ENCODE measurements at places on chromosomes 12 and 14.

DNA sequence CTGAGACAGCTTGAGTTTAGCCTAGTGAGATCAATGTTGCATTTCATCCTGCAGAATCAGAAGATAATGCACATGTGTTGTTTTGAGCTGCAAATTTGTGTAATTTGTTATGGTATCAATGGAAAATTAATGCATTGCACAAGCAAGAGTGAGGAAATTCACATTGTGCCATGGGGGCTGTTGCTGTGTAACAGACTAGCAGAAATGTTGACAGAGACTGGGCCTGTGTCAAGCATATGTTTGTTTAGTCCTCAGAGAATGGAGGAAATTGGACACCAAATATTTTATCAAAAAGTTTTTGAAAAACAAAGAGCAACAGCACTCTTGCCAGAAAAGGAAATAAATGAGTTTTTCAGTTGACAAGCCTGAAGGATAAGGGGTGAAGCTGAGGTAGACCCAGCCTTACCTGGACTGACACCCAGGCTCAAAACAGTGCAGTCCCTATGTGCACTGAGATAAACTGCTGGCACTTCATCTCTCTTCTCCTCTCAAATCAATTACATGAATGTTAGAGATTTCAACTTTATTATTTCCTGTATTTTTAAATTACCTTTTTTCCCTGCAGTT is 1150.0 kb downstream of the FSCB start:
- no peak for DNase-seq

DNA sequence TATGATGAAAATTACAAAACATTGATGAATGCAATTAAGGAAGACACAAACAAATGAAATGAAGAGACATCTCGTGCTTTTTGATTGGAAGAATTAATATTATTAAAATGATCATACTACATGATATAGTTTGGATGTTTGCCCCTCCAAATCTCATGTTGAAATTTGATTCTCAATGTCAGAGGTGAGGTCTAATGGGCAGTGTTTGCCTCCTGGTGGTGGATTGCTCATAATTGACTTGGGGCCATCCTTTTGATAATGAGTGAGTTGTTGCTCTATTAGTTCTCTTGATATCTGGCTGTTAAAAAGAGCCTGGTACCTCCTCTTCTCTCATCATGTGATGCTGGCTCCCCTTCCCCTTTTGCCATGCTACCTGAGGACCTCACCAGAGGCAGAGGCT is 56.7 kb downstream of the CD163L1 start:
- no peak for DNase-seq

DNA sequence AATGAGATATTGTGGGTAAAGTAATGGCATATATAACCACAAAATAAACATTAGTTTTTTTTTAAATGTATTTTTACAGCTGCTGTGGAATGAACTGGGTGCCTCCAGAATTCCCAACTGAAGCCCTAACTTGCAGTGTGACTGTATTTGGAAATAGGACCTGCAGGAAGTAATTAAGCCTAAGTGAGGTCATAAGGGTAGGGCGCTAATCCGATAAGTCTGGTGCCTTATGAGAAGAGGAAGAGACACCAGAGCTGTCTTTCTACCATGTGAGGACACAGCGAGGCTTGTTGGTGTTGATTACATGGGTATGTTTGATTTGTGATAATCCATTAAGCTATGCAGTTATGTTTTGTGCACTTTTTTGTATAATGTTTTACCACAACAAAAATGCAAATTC is 136.8 kb downstream of the TPH2 start:
- DNase-seq, result no peak

- DNase-seq, result no peak
Measured at GRCh38 chr12:113467502-113468364, 3.9 kb downstream of the LHX5 start.

- DNase-seq, result no peak
Measured at GRCh38 chr12:109709401-109709991, 4.1 kb upstream of the FAM222A start.

GRCh38 chr14:105067140-105067968 is 2.1 kb upstream of the GPR132 start:
- peak; percentile 53 for DNase-seq

DNA sequence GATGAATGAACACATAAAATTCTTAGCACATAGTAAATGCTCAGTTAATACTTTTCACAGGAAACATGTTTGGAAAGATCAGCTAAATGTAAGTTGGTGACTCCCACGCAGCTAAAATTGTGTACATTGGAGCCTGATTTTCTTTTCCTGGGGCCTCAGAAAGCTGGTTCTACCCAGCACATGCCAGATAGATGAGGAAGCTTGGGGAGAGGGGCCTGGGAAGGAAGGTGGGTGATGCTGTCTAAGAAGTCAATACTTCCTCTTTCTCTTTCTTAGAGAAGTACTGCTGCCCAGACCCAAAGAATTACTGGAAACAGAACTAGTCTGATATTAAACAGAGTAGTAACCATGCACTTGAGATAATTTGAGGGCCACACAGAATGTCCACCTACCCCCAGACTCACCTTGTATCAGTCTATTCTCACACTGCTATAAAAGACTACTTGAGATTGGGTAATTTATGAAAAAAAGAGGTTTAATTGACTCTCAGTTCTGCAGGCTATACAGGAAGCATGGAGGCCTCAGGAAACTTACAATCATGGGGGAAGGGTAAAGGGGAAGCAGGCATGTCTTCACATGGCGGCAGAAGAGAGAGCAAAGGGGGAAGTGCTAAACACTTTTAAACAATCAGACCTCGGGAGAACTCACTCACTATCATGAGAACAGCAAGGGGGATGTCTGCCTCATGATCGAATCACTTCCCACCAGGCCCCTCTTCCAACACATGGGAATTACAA is 123.3 kb upstream of the MED13L start:
- no peak for DNase-seq

- DNase-seq, result no peak
Measured at GRCh38 chr12:86216591-86216990, 39.6 kb downstream of the MGAT4C start.

DNA sequence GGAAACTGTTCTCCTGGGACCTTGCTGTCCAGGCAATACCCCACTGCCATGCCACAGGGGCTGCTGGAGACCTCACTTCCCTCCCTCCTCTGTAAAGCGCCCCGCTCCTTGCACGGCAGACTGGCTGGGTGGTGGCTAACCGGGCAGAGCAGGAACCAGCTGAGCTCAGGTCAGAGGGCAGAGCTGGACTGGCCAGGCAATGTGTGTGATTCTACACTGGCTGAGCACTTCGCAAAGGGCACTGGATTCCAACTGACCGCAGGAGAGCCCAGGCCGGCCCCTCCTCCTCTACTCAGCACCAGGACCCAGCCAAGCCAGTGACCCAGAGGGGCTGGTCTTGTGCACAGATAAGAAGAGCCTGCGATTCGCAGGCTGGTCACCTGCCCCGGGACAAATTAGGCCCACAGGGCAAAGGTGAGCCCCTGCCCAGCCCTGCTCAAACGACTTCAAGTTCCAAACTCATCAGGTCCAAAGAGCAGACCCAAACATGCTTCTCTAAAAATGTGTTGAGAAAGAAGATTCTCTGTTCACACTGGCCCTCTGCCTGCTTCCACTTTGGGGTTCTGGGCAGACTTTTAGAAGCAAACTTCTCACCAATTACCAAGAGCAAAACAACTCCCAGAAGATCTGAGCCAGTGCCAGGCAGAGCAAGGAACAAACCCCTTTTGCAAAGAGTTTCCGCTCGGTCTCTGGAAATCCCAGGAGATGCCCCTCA is 54.9 kb upstream of the DIO3 start:
- no peak for DNase-seq

DNA sequence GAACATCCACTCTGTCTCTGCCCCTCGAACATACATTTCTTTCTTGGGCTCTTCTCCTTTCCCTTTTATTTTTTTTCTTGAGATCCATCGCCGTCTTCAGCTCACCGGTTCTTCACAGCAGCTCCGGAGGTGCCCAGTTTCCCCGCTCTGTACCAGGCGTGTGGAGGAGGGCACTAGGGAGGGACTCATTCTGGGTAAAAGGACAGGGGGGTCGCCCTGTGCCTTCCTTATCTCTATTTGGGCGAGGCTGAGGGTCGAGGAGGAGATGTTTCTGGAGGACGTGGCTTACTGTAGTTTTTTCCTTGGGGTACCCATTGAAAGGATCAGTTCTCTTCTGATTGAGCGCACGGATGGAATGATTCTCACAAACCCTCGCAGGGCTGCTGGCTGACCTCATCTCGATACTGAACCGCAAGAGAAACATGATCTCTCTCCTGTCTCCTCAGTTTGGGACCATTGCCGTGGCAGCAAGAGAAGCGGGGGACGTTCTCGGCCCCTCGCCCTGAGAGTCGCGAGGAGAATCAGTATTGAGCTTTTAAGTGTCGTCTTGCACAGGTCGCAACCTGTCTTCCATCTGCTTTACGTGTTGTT is 386 bp downstream of the LIN52 start:
- DNase-seq, result no peak

DNA sequence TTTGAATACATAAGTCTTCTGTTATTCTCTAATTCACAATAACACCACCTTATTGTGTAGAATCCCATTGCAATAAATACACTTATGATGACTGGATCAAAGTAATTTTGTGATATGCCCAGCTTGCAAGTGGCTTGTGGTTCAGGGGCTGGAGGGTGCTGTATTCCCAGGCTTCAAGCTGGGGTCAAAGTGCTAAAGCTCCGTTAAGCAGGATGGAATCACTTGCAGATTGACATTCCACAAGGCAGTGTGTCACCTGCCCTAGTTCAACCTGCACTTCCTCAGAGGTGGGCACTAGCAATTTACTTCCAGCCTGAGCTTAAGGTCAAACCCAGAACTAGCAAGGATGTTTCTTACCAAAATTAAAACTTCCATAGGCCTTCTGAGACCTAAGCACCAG is 166.6 kb downstream of the SSPN start:
- DNase-seq, result no peak

GRCh38 chr12:111451649-111452129 is 46.0 kb downstream of the SH2B3 start:
- DNase-seq, result no peak

GRCh38 chr12:64611341-64612284 is 1.3 kb downstream of the RASSF3 start:
- no peak for DNase-seq

DNA sequence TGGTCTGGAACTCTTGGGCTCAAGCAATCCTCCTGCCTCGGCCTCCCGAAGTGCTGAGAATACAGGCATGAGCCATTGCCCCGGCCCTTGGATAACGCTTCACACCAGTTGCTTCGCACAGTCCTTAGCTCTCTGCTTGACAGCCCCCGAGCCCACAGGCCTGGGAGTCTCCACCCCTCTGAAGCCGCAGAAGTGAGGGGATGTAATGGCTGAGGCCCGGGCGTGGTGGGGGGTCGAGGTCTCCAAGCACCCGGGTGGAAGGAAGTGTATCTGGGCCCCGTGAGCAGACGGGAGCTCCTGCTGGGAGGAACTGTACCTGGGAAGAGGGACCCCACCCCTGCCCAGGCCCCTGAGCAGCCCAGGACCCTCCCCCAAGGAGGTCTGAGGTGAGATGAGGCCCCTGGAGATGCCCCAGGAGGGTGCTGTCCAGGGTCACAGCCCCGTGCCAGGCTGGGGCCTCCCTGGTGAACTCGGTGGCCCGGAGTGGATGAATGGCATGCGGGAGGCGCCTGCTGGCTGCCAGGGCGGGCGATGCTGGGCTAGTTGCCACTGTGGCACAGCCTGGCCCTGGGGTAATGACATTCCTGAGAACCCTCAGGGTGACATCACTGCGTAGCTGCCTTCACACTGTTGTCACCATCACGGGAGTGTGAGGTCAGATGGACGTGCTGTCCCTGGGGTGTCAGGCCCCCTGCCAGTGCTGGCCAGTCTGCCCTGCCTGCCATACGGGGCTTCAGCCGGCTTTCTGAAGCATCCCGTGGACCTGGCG is 48.9 kb downstream of the KIF26A start:
- no peak for DNase-seq

DNA sequence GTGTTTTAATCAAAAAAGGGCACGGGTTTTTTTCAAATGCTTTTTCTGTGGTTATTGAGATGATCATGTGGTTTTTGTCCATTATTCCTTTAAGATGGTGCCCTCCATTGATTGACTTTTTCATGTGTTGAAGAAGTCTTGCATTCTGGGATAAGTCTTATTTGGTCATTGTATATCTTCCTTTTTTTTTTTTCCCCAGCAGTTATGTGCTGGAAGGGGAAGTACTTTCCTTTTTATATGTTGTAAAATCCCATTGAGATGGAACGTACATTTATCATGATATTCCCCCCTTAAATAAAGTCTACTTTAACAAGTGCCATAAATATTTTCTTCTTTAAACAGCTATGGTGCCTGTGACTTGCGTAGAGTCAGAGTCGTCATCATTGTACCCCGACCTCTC is 24.8 kb upstream of the MUCL1 start:
- no peak for DNase-seq

GRCh38 chr12:112979041-112979680 is 842 bp downstream of the OAS2 start:
- no peak for DNase-seq

DNA sequence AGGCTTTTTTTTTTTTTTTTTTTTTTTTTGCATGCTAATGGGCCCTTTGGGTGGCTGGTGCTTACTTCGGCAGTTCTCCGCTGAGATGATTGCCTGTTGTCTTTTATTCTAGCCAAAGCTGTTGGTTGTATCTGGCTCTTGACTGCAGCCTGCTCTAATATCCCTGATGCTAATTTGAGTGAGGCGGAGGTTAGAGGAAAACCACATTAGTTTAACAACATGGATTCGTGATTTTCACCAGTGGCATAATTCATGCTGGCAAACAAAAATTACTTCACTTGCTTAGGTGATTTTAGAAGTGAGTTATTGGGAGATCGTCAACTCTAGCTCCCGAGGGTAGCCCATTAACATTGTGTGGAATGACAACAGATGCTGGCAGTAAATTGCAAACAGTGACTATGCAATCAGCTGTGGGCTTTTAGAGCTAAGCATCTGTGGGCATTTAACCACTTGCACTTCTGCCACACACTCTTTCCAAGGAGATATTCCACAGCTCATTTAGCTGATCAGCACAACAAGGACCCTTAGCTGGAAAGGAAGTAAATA is 97.6 kb upstream of the ZDHHC17 start:
- no peak for DNase-seq

GRCh38 chr14:50388256-50388931 is 8.3 kb downstream of the CDKL1 start:
- no peak for DNase-seq

DNA sequence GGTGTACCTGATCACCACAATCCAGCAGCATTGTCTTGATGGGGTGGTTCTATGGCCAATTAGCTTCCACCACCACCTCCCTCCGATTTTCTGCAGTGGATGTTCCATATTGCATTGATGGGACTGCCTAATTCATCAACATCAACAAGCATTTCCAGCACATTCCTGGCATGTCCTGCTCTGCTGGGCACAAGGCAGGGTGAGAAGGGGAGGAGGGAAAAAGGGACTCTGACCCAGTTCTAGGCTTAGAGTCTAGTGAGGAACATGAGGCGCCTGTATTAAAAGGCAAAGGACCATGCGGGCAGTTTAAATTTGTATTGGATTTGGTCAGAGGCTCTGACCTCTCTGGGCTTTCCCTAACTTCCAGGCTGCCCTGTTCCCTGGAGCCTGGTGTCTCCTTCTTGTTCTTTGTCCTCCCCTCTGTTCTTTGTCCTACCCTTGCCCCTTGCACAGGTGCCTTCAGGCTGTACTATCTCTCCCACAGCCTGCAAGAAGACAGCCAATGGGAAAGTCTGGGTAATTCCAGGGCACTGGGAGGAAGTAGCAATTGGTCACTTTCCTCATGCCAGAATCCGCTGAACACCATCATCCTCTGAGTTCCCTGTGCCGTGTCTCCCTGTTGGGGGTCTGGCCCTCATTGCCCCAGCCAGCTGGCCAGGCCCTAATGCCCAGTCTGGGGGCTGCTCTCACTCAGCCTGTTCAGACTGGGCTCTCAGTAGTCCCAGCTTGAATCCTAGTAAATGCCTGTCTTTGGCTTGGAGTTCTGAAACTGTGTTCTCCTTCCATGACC is 43.3 kb downstream of the TSPAN11 start:
- no peak for DNase-seq

All from effector CD4-positive, alpha-beta T cell (primary cell).